SK-N-DZ (cell line): ENCODE measurements at places on chromosomes 11 and 22.

DNA sequence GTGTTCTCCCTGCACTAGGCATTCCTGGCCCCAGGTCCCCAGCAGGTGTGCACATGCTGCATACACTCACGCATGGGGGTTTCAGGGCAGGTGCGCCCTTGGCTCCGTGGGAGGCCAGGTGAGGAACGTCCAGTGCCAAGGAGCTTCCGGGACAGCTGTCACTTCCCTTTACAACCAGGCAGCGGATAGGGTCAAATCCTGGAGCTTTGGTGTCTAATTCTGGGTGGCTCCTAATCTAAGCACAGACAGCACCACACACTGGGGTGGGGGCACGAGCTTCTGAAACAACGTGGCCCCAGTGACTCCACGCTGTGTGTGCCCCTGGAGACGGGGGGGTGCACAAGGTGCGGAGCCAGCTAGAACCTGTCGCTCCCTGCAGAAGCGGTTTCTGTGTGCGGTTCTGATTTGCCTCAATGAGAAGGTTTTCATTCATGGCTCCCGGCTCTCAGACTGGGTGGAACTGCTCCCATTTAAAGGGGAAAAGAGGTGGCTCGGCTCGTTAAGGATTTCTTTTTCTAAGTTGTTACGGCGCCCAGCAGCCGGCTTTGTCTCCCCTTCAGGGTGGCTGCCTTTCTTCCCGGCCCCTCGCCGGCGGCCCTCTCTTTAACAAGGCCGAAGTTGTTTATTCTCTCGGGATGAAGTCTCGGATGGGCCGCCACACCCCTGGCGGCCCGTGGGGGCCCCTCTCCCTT is 5.0 kb downstream of the CCND1 start:
- peak; percentile 25 for DNase-seq

- no peak for DNase-seq
These were observed 174.8 kb downstream of the NELL1 start for GRCh38 chr11:20844216-20844615.

DNA sequence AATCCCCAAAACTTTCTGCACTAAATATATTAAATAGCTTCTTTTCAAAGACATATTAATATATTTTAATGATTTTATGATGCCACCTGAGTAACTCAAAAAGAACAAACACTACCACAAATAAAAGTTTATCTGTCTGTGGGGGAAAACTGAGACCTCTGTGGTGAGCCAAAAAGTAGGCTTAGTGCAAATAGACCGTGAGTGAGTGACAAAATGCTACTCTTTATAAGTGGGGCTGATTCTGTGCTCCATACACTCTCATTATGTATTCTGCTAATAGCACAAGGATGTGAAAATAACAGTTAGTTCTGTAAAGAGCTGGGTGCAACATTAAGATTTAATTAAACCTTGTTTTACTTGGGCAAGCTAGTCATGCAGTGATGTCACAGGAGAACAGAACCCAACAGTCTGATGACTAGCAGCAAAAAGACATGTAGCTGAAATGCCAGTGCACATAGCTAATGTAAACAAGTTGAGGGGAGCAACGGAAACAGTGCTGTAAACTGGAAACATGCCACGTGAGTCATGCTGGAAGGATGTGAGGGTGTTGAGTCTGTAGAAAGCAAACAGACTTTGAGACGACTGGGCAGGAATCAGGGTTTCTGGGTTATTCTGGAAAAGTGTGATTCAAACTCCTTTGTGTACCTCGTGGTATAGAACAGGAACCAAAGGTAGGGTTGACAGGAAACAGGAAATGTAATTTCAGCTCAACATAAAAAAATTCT is 1130.4 kb downstream of the LRRC4C start:
- no peak for DNase-seq

DNA sequence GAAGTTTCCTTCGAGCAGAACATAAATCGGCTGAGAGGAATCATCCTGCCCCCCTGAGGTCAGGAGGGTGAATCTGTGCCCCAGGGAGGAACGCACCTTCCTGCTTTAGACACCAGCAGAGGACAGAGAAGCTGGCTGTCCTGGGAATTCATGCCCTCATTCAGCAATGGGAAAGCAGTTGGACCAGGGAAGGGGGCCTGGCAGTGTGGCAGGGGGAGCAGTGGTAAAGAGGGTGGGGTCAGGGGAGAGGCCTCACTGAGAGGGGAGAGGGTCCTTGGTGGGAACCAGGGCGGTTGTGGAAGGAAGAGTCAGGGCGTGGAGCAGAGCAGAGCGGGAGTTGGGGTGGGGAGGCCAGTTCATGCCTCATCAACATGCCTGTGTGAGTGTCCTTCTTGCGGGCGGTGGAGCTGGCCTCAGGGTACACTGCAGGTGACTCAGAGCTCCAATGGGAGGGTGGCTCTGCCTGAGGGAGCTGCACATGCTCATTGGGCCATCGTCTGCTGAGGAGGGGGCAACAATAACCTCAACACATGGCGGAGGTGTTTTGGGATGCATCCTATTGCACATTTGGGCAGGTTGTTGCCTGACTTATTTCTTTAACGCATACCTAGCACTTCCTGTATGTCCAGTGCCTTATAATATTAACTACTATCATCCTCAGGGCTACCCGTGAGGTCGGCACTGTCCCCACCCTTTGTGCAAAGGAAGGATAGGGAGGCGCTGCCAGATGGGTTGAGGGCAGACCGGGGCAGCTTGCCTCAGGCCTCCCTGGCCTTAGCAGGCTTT is 23.2 kb downstream of the MED15 start:
- DNase-seq, result no peak

DNA sequence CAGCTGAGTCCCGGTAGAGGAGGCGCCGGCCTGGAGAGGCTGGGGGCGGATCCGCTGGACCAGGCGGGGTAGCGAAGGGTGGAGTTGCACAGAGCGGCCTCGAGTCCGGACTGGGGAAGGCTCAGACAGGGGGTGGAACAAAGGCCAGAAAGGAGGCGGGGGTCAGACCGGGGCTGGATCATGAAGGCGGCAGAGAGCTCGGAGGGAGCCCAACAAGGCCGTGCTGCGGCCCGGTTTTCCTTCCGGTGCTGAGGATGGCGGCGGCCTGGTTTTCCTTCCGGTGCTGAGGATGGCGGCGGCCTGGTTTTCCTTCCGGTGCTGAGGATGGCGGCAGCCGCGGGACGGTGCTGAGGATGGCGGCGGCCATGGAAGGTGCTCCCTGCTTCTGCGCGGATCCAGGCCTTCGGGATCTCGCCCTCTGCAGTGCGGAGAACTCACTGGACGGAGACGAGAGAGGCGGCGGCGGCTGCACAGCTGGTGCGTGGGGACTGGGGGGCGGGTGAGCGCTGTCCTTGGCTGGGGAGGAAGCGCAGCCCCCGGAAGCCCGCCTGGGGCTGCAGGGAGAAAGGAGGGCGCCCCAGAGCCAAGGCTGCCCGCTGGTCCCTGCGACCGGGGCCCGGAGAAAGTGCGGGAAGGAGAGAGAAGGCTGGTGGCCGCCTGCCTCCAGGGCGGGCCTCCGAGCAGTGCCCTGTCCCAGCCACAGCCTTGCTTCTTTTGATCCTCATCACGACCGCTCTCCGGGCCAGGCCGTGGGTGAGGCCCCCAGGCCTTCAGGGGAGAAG is 350.4 kb upstream of the B3GAT1 start:
- DNase-seq, result no peak

GRCh38 chr22:39431821-39432251 is 25.0 kb upstream of the MGAT3 start:
- no peak for DNase-seq

DNA sequence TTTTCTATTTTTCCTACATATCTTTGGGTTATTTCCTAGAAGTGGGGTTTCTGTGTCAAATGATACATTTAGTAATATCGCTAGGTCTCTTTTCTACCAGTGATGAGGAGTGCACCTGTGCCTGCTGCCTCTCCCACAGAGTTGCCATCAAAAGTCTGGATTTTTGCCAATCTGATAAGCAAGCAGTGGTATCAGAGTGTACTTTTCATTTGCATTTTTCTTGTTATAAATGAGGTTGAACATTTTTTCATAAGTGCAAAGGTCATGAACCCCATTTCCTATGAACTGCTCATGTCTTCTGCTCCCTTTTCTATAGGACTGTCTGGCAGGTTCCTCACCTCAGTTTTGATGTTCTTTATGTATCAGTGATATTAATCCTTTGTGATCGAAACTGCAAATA is 1.7 kb downstream of the TRPM5 start:
- no peak for DNase-seq

GRCh38 chr22:45320357-45320976 is 10.7 kb downstream of the FAM118A start:
- no peak for DNase-seq

DNA sequence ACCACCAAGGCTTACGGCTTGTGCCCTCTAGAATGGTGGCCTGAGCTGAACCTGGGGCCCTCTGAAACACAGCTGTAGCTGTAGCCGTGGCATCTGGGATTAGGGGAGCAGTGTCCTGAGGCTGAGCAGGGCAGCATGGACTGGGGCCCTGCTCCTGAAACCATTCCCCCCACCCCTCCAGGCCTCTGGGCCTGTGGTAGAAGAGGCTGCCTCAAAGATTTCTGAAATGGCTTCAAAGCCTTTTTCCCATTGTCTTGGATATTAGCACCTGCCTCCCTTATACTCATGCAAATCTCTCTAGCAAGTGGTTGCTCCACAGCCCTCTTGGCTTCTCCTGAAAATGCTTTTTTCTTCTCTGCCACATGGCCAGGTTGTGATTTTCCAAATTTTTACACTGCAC is 106.9 kb downstream of the CTNND1 start:
- DNase-seq, result no peak

- peak; percentile 89 for DNase-seq
These were observed 3.7 kb upstream of the DPF2 start for GRCh38 chr11:65329944-65330403.
